ENCODE measurements at places on chromosomes 7 and 10.

DNA sequence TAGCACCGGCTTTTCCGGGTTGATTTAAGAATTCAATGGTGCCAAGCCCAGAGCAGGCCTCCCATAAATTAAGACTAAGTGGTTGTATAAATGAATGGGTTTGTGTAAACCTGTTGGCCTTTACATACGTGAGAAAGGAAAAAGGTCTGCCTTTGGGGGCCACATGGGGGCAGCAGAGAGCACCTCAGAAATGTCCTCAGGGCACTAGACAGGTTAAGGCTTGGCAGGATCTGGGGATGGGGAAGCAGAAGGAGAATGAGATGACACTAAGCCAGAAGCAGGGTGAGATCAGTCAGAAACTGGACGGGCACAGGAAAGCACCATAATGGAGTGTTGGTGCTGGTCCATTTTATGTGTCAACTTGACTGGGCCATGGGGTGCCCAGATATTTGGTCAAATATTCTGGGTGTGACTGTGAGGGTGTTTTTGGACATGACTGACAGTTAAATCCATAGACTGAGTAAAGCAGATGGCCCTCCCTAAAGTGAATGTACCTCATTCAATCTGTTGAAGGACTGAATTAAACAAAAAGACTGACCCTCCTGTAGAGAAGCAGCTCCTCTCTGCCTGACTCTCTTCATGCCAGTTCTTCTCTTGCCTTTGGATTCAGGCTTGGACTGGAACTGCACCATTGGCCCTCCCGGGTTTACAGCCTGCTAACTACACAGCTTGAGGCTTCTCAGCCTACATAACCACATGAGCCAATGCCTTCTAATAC is 58.9 kb downstream of the FRMPD2 start:
- peak; percentile 1 for DNase-seq

GRCh38 chr10:11594589-11595394 is 16.7 kb downstream of the USP6NL start:
- no peak for DNase-seq

DNA sequence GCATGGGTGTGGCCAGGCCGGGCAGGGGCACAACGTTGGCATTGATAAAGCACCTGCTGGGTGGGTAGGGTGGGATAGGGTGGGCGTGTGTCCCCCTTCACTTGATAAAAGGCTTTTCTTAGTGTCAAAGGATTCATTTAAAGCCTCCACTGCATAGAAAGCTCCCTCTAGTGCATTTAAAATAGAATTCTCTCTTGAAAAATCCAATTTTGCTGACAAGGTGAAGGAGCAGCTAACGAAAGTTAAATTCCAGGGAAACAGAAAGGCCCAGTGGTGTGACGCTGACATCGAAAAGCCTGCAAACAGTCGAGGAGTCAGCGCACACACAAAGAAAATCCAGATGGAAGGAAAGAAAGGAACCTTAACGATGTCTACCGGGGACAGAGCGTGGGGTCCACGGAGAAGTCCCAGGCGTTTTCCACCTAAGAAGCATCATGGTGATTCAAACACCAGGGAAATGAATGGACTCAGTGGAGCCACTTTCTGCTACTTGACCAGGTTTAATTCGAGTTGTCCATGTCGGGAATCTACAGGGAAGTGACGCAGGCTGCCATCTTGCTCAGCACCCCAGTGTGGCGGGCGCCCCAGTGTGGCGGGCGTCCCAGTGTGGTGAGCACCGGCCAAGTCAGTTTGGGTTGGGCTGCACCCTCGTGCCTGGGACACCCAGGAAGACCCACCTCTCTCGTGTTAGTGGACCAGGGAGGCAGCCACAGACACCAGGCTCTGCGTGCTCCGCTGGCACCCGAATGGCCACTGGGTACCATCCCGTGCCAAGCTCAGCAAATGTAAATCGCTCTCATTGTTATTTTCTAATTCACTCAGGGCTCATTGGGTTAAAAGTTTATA is 217.8 kb downstream of the DNAJB6 start:
- no peak for DNase-seq

DNA sequence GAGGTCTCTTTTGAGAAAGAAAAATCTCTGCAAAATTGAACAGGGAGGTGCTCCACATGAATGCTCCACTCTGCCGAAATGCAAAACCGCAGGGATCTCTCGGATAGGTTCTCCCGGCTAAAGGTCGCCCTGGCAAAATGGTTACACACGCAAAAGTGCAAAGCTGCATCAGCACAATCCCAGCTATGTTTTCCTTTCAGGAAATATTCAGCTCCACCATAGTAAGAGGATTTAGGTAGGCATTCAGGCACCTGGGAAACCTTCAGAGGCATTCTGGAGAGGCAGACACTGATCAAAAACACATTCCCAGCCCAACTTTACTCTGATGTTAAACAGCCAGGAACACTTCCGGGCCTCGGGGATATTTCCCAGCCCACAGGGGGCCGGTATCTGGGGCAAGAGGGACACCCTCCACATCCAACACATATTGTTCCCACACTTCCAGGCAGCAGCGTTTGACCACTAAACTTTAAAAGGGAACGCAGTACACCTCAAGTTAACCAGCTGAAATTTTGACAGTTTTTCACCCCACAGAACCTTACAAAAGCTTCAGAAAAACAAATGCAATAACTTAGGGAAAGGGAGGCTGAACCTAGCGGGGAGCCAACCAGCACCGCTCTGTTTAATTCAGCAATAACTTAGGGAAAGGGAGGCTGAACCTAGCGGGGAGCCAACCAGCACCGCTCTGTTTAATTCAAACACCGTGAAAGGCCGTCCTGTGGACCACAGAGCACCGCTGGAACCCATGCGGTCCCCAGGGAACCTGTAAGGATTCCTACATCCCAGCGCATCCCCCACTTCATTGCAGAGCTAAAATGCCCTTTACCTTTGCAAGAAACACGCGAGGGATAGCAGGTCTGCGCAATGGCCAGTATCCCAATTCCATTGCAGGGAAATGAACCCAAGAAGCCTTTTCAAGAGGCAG is 45.9 kb downstream of the TNS3 start:
- DNase-seq, result no peak

- DNase-seq, result no peak
These were observed 3.7 kb upstream of the ABHD11 start for GRCh38 chr7:73742338-73742752.

GRCh38 chr10:62471711-62472110 is 97.5 kb downstream of the ZNF365 start:
- DNase-seq, result no peak

GRCh38 chr7:8113184-8113583 is 144.6 kb downstream of the GLCCI1 start:
- no peak for DNase-seq

- DNase-seq, result no peak
These were observed at the start of gene SORCS3 for GRCh38 chr10:104641187-104641936. Gene SORCS3 (plus strand): TSS chr10:104641290.

- DNase-seq, result no peak
These were observed 21.8 kb upstream of the SDK1 start for GRCh38 chr7:3279147-3279818.

GRCh38 chr7:66296557-66296956 is 91.4 kb downstream of the TPST1 start:
- DNase-seq, result no peak

- no peak for DNase-seq
These were observed 1.8 kb downstream of the SMURF1 start for GRCh38 chr7:99141841-99142726.

- DNase-seq, result no peak
These were observed 78.3 kb downstream of the WIPF3 start for GRCh38 chr7:29884399-29885272.

DNA sequence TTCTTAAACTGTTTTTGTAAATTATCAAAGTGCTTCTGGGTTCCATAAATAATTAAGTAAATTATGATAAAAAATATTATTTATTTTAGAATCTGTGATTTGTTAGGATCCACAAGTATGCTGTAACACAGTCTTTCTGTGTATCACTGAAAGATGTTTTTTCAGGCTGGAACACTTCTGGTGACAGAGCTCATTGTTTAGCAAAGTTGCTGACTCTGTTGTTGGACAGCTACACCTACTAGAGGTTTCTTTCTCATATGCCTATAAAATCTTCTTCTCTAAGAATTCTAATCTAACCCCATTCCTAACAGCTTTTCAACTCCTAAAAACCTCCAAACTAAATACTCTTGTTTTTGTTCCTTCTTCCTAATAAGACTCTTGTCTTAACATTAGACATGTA is 176.8 kb downstream of the THSD7A start:
- DNase-seq, result no peak
